ENCODE measurements at places on chromosomes 7 and 10.

DNA sequence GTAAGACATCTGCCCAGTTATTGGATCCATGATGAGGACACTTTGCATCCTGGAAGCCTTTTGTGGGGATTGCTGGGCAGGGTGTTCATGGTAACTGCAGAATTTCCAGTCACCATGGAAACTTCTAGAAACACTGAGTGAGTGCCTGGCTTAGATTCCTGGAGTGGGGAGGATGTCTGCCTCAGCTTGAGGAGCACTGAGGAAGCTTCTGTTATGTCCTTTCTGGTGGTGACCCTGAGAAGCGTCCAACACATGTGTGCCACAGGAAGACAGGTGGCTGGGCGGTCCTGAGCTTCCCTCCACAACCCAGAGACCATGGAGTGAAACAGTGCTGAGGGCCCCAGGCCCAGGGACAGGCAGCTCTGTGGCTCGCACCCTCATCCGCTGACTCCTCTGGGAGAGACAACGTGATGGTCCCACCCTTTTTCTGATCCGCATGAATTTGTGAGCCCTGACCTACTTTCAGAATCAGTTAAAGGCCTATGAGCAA lies 191.8 kb upstream of the CXCL12 start:
- DNase-seq: no peak

DNA sequence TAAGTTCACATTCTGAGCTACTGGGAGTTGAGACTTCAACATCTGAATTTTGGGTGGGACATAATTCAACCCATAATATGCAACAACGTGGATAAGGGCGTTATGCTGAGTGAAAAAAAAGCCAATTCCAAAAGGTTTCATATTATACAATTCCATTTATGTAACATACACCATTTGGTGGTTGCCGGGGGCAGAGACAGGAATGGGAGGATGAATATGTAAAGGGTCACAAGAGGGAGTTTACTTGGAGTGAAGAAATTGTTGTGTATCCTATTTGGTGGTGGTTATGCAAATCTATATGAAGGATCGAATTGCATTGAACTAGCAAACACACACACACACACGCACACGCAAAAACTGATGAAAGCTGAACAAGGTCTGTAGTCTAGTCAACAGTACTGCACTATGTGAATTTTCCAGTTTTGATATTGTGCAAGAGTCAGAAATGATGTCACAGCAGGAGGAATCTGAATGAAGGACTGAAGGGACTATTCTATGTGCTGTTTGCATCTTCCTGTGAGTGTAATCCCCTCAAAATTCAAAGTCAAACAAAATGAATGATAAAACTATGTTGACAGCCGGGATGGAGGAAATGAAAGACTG lies 249.2 kb upstream of the HABP2 start:
- DNase-seq: no peak

DNA sequence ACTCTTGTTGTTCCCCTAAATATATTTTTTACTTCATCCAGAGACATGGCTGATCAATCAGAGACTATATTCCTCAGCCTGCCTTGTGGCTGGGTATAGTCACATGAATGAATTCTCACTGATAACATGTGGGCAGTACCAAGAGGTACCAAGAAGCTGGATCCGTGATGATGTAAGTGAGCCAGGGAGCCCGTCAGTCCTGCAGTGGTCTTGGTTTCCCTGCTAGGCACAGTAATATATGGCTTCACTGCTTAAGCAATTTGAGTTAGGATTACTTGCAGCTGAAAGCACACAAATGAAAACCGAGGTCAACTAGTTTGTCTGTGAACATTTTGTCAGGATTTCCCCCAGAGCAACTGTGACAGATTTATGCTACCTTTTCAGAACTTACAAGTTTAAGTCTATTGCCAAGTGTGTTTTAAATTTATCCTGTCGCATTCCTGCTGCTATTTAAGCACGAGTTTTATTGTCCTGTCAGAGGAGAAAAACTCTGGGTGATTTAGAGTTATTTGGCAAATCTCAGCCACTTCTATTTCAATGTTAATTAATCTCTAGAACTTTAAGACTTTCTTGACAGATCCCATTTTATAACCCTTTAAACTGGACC lies 381.8 kb downstream of the PHF14 start:
- no peak for DNase-seq

DNA sequence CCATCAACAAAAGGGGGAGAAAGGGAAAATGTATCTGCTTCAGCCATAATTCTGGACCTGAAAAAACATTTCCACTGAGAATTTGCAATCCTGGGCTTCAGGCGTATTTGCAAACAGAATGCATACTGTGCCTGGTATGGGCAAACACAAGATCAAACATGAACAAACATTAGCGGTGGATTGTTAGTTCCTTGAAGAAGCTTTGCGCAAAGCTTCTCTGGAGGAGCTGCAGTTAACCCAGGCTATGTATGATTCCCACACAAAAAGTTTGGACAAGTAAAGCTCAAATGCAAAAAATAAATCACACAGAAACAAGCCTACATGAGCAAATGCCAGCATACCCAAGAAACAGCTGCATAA lies 20.4 kb upstream of the HILPDA start:
- no peak for DNase-seq

DNA sequence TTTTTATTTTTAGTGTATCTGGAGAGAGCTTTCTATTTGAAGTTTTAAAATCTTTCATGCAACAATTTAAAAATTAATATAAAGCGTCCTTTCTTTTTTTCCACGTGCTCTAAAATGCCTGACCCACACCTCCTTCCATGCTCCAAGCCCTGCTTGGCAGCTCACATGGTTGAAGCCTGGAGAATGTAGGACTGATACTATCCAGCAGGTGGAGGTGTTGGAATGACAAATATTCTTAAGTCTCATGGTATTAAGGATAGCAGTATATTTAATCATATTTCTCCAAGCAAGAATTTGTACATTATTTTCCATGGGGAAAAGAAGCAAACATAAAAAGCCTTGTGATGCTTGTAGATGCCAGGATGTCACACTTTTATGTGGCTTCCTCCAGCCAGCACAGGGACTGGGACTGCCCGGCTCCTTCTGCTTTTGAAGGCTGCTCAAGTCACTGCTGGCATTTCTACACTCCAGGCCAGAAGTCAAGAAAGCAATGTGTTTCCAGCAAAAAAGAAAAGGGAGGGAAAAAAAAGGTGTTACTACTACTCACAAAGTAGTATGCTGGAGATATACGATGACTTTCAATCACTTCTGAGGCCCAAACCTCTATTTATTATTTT lies 49.7 kb downstream of the BZW2 start:
- DNase-seq: no peak

GRCh38 chr10:116819999-116820677 lies 29.2 kb upstream of the ENO4 start:
- no peak for DNase-seq

- DNase-seq: no peak
Measured at GRCh38 chr10:17644485-17644943, 563 bp downstream of the STAM start.

- peak; percentile 53 for DNase-seq
Measured at GRCh38 chr10:101889256-101890210, 45.9 kb upstream of the KCNIP2 start.

DNA sequence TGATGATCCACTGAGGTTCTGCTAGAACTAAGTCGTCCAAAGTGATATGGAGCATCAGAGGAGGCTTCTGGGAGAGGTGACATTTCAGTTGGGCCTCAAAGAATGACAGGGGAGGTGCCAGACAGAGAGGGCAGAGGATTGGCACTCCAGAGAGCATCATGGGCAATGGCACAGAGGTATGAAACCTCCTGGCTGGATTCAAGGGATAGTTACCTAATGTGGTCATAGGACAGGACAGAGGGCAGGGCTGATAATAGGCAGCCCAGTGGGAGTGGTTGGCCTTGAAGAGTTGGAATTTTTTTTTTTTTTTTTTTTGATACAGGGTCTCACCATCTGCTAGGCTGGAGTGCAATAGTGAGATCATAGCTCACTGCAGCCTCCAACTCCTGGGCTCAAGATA lies 7.6 kb downstream of the SRRM3 start:
- no peak for DNase-seq

DNA sequence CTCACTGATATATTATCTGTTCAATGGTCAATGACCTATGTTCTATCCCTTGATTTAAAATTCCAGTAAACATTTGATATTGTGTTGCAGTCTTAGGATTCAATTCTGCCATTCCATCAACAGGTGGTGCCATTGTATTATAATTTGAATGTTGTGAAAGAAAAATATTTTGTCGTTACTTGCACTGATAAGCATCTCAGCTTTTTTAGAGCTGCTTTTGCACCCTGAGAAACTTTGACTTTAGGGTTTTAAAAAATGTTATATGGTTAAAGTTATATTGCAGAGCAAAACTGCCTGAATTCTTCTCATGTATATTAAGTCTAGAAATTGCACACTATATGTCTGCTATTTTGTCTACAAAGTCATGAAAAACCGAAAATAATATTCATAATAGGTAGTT lies 18.8 kb upstream of the MINDY3 start:
- DNase-seq: no peak

- no peak for DNase-seq
Measured at GRCh38 chr10:78002541-78003288, 26.6 kb downstream of the POLR3A start.

- DNase-seq: no peak
Measured at GRCh38 chr10:112274831-112275230, 8.4 kb upstream of the TECTB start.

DNA sequence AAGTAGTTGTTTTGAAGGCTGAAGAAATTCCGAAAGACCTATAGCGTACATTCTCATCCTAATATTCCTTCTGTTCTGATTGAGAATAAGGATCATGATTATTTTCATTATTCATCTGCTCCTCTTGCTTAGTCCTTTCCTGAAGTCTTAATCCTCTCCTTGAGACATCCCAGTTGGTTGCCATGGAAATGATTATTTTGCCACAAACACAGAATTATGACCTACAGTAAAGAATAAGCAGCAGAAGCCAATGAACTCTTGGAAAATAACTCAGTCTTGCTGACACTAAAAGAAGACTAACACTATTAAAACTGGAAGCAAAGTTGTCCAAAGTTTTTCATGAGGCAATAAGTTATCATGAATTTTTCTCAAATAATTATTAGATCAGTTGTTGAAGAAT lies 47.8 kb upstream of the JAZF1 start:
- DNase-seq: no peak

DNA sequence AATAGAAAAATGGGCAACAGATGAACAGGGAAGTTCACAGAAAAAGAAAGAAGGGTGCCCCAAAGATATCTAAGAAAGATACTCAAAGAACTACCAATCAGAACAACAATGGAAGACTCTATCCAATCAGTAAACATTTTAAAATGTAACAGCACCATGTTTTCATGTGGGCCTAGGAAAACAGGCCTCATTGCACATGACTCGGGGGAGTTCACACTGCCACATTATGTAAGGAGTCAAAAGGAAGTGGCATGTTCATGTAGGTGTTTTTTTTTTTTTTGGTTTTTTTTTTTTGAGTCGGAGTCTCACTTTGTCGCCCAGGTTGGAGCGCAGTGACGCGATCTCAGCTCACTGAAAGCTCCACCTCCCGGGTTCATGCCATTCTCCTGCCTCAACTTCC lies 132.2 kb downstream of the USP6NL start:
- DNase-seq: no peak

DNA sequence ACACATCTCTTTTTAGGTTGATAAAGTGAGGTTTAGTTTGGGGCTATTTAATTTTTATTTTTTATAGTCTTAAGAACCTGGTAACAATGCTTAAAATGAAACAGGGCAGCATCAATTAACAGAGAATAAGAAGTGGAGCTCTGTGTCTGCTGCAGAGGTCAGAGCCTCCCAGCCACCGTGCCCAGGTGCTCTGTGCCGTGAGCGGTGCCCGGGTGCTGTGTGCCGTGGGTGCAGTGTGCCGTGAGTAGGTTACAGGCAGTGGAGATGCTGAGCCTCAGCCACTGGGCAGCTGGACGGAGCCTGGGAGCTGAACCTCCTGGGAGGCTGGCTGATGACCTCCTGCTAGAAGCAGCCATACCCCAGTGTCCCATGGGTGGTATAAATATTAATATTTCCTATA lies 250.0 kb downstream of the KLF6 start:
- no peak for DNase-seq

GRCh38 chr7:109890622-109891021 lies 1200.3 kb upstream of the LRRN3 start:
- no peak for DNase-seq

GRCh38 chr7:97446361-97446760 lies 285.5 kb upstream of the TAC1 start:
- DNase-seq: no peak

DNA sequence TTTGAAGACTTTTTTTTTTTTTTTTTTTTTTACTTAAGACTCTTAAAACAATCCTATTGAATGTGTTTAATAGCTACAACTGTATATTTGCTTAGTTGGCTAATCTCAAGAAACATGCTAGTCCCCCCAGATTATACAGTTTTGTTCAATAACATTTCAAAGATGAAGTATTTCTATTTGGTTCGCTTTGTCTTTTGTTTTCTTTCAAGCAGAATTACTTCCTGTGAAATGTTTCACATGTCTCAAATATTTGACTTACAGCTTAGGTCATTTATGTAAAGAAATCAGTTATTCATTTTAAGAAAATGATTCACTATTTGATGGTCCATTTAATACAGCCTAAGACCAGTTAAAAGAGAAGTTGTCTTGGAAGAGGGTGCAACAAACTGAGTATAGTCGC lies 12.8 kb upstream of the LAMB1 start:
- no peak for DNase-seq

- DNase-seq: no peak
Measured at GRCh38 chr10:44937196-44938005, 22.2 kb upstream of the RASSF4 start.

GRCh38 chr10:131146790-131147189 lies 164.7 kb downstream of the TCERG1L start:
- no peak for DNase-seq

GRCh38 chr7:50479743-50480517 lies 29.8 kb upstream of the FIGNL1 start:
- DNase-seq: no peak

GRCh38 chr10:8575620-8576019 lies 521.1 kb downstream of the GATA3 start:
- DNase-seq: peak; percentile 3

DNA sequence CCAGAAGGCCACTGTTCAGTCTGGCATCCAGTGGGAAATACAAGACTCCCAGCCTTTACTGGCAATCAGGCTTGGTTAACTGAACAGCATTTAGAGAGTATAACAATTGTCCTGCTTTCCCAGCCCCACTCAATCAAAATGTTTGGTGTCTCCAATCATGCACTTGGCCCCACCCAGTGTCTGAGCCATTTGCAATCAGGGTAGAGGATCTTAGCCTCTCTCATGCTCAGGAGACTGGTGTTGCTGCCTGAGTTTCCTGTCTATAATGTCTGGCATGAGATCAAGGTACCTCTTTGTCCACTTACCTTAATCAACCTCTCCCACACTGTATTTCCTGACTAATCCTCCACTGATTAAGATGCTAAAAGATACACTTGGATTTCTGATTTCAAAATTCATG lies 290.2 kb upstream of the GHITM start:
- no peak for DNase-seq
